ENCODE measurements at places on chromosomes 6 and 20. TPM values are rescaled to one million over a fixed set of nuclear protein-coding genes. Genes with fewer than 3 reads are reported as not detected.
A peak's percentile ranks its signal among the peaks of the same experiment; 100 is the strongest.

- DNase-seq = no peak
- no peaks in the 10 kb centered on the region for H3K36me3 ChIP-seq
- no peaks in the 10 kb centered on the region for H3K4me1 ChIP-seq
These were observed 48.9 kb downstream of the HDDC2 start for GRCh38 chr6:125252891-125253290.

DNA sequence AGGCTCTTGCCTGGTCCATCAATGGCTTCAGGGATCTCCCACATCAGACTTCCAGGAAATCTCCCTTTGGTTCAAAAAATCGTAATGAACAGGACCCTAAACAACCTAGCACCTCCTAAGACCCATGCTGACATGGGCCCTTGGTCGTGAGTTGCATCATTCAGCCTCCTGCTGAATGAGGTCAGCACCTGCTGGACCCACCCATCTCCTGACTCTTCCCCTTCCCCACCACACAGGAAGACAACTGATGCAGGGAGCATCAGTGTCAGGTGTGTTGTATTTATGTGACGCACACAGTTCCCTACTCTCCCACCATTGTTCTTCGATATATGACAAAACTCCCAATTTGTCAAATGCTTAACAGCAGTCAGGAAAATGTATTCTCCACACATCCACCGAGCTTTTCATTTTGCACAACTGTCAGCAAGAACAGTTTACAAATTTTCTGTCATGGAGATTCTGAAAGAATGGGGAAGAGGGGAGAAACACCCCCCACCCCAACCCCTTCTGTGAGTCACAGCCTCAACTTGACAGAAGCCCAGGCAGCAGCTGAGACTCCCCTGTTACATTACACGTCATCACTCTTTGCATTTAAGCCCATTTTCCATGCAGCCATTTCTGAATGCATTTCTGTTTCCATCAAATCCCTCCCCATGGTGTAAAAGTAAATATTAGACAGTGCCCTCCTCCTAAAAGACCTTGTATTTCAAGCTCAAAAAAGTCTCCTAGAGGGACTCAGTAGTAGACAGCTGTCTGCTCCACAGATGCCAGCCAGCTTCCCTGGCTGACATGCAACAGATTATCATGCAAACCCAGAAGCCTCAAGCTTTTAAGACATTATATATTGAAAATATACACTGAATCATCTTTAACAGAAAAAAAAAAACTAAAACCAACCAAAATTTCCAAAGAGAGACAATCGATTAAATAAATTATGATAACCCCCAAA lies 577.5 kb downstream of the PTPRT start:
- no peaks in the 10 kb centered on the region for H3K27me3 ChIP-seq
- H3K36me3 ChIP-seq = no peaks in the 10 kb centered on the region
- no peak overlapping the region for H3K4me3 ChIP-seq
- no peaks in the 10 kb centered on the region for H3K4me1 ChIP-seq

GRCh38 chr20:2253256-2253655 lies 42.5 kb upstream of the TGM3 start:
- H3K4me3 ChIP-seq = no peak overlapping the region
- no peaks in the 10 kb centered on the region for H3K36me3 ChIP-seq
- no peak overlapping the region for H3K27ac ChIP-seq
- H3K4me1 ChIP-seq = no peaks in the 10 kb centered on the region
- no peaks in the 10 kb centered on the region for H3K27me3 ChIP-seq

- no peaks in the 10 kb centered on the region for H3K36me3 ChIP-seq
- no peak for DNase-seq
- no peak overlapping the region for H3K27ac ChIP-seq
- no peaks in the 10 kb centered on the region for H3K27me3 ChIP-seq
- H3K4me1 ChIP-seq = peaks cover 6% of the 10 kb centered on the region
These were observed 88.4 kb downstream of the HFE start for GRCh38 chr6:26175428-26176181.

GRCh38 chr6:139409026-139409425 lies 34.6 kb upstream of the CITED2 start:
- peaks cover 10% of the 10 kb centered on the region for H3K4me1 ChIP-seq
- H3K27ac ChIP-seq = no peak overlapping the region
- no peak overlapping the region for H3K4me3 ChIP-seq
- DNase-seq = no peak
- H3K36me3 ChIP-seq = no peaks in the 10 kb centered on the region
- no peaks in the 10 kb centered on the region for H3K27me3 ChIP-seq

Gene OPN5
- not detected for total RNA-seq

Gene NKAPL
- total RNA-seq = not detected

Gene NCOA7
- total RNA-seq = 62.0 TPM

Gene SF3B5
- total RNA-seq = 84.6 TPM

- H3K36me3 ChIP-seq = no peaks in the 10 kb centered on the region
- H3K27ac ChIP-seq = no peak overlapping the region
- H3K27me3 ChIP-seq = no peaks in the 10 kb centered on the region
- H3K4me3 ChIP-seq = no peak overlapping the region
- no peak for DNase-seq
These were observed 13.6 kb downstream of the IL17F start for GRCh38 chr6:52230685-52231084.

Gene ADGRF1
- total RNA-seq = 0.52 TPM

DNA sequence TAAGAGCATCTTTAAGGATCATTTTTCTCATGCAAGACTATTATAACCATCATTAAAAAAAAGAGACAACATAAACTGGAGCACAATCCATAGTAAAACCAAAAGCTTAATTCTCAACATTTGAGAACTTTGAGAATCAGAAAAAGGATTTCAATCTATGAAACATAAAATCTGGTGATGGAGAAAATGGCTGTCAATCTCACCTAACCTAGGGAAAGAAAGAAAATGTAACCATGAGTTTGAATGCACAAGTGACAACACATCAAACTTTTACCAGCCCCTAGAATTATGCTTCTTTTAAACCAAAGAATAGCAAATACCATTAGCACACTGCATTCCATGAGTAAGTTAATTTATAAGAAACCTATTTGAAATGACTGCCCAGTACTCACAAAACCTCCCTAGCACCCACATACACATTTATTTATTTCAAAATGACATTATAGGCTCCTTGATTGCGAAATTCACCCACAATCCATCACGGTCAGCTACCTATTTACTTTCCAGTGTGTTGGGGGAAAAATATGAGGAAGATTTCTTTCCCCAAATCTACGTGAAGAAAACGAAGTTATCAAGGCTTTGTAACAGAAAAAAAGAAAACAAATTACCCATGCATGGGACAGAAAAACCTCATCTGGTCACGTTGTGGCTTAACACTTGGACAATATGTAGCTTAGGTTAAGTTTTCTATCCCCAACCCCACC lies 828 bp downstream of the ASCC3 start:
- H3K4me1 ChIP-seq = peaks cover 36% of the 10 kb centered on the region
- no peaks in the 10 kb centered on the region for H3K27me3 ChIP-seq
- peak overlapping the region; percentile 92 for H3K27ac ChIP-seq
- H3K36me3 ChIP-seq = no peaks in the 10 kb centered on the region
- H3K4me3 ChIP-seq = peak overlapping the region; percentile 91
- no peak for DNase-seq
